ENCODE measurements at places on chromosomes 5 and 9.

DNA sequence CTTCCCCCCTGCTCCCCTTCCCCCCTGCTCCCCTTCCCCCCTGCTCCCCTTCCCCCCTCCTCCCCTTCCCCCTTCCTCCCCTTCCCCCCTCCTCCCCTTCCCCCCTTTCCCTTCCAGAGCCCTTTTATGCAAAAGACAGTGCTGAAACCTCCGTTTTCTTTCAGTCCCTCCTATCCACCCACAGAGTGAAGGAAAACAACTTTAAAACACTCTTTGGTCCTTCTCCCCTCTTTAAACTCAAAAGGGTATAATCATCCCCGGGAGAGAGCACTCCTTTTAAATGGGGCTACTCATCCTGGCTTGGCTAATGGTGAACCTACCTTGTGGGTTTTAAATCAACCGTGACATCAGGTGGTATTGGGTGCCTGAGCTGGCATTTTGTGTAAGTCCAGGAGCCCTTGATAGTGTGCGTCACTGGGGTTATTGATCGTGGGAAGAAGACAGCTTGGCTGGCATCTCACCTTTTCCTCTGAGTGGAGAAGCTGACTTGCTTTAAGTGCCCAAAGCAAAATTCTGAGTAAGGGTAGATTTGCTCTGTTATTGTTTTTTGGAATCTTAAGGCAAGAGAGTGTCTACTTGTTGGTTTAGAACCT lies 2.7 kb downstream of the LARP1 start:
- no peak for DNase-seq

- DNase-seq, result no peak
These were observed 996.4 kb upstream of the WWC1 start for GRCh38 chr5:167294882-167295680.

GRCh38 chr5:45335978-45336377 lies 360.2 kb downstream of the HCN1 start:
- DNase-seq, result no peak

DNA sequence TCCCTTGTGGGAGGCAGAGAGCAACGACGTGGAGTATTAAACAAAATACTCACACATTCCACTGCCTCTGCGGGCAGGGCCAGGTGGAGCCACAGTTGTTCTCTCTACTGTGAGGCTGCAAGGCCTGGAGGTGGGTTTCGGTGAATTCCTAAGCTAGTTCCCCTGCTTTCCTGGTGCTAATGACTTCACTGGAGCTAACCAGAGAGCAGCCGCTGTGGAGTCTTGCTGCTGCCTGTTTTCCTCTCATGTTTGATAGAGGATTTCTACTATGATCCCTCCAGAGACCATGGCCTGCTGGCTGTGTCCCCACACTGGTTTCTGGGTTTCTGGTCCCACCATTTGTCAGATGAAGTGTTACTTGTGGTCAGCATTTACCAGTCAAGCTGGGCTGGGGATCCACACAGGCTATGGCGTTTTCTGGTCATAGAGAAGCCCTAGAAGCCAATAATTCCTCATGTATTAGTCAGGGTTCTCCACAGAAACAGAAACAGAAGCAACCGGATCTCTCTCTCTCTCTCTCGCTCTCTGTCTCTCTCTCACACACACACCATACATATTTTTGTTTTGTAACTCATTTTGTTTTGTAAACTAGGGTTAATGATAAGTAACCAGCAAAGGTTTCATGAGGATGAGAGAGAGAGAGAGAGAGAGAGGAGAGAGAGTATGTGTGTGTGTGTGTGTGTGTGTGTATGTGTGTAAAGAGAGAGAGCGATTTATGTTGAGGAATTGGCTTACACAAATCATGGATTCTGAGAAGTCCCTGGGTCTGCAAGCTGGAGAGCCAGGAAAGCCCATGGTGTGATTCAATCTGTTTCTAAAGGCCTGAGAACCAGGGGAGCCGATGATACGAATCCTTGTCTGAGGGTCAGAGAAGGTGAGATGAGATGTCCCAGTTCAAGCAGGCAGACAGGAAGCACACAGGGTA lies 403.0 kb downstream of the GADD45G start:
- DNase-seq, result no peak

GRCh38 chr9:94921092-94921471 lies 194.6 kb downstream of the AOPEP start:
- no peak for DNase-seq
